Heart left ventricle (tissue), 16 donors: ENCODE measurements at places on chromosomes 11 and 22.
A peak's percentile ranks its signal among the peaks of the same experiment; 100 is the strongest.

DNA sequence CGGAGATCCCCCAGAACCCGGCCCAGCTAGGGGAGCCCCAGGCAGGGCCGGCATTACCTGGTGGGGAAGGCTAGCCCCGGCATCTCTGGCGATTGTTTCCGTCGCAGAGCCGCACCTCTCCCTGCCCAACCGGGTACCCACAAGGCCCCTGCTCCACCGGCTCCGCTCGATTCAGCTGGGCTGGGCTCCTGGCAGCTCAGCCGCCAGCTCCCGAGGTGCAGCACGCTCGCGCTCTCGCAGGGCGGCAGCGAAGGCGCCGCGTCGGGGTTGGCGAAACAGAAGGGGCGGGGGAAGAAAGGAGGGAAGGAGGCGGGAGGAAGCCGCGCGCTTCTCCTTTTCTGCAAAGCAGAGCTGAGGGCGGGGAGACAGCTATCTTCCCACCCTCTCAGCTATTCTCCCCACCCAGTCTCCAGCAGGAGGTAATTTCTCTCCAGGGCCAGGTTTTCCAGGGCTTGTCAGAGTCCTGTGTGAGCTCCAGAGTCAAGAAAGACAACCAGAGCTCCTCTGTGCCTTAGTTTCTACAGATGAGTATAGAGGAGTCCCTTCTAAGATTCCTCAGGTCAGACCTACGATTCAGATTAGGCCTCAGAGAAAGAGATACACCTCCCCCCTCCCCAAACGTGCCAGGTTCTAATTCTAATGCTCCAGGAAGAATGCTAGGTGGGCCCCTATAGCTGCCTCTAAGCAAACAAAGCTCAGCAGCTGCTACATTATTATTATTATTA lies 62.0 kb downstream of the PAK1 start:
- peak; percentile 86 for DNase-seq

DNA sequence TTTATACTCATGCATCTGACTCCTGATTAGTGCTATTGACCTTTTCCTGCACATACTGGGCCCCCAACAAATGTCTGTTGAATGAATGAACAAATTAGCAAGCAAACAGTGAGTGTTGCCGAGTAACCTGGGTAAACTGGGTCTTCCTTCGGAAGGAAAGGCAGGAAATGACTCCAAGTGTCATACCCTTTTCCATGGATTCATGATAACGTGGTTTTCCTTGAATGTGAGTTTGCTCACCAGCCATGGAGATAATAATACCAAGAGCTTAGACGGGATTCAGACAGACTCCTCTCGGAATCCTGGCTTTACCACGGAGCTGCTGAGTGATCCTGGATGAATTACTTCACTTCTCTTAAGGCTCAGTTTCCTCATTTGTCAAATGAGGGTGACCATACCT lies 16.7 kb downstream of the TECTA start:
- DNase-seq: no peak

- no peak for DNase-seq
These were observed 138.5 kb upstream of the CTSC start for GRCh38 chr11:88475991-88476418.

DNA sequence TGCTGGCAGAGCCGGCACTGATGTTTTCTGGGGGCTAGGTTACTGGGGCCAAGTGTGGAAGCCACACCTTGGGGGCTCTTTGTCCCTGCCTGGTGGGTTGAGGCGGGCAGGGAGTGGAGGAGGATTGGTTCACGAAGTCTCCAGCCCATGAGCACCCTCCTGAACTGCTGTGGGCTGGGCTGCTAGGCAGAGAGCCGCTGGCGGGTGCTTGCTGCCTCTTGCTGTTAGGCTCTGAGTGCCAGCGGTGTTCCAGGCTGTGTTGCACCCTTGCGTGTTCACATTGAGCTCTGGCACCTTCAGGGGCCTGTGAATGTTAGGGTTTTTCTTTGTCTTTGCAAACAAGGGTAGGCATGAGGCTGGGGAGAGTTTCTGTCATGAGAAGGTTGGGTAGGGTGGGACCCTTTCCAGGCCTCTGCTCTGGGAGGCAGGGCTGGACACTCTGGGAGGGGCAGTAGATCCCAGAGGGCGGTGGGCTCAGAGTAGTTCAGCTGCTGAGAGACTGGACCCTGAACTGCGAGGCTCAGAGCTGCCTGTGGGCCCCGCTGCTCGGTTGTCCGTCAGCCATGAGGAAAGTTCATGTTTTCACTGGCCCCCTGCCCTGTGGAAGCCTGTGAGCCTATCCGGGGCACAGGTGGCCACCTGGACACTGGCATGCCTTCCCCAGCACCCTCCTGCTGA lies 24.0 kb upstream of the TMEM191C start:
- no peak for DNase-seq

- no peak for DNase-seq
These were observed 53.8 kb upstream of the DRD2 start for GRCh38 chr11:113528982-113529381.

- DNase-seq: no peak
These were observed 76.1 kb upstream of the LIN7C start for GRCh38 chr11:27582621-27583020.

DNA sequence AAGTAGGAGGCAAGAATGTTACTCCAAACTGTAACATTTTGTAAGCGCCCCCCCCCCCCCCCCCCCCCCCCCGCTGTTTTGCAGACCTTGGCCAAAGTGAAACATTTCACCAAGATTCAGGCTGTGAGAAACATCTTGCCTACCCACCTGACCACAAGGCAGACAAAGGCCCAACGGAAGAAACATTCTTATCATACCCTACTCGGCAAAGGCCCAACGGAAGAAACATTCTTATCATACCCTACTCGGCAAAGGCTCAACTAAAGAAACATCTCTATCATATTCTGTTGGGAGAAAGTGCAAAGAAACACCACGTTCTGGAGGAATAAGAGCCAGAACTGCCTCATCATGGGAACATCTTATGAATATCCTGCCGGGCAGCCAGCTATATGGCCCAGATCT lies 117.1 kb downstream of the JRKL start:
- DNase-seq: no peak

DNA sequence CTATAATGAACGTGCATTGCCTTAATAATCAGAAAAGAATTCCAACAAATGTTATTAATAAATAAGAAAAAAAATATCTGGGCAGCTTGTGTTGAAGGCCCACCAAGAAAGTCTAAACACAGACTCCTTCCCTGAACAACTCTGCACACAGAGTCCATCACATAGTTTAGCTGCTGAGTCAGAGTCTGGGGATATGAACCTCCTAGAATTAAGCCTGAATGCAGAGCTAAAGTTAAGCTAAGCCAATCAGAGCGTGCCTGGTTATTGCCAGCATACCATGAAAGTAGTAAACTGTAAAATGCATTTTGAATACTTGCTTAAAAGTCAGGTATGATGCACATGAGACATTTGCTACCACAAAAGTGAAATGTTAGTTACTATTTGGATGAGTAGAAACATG lies 25.6 kb upstream of the TENM4 start:
- no peak for DNase-seq

DNA sequence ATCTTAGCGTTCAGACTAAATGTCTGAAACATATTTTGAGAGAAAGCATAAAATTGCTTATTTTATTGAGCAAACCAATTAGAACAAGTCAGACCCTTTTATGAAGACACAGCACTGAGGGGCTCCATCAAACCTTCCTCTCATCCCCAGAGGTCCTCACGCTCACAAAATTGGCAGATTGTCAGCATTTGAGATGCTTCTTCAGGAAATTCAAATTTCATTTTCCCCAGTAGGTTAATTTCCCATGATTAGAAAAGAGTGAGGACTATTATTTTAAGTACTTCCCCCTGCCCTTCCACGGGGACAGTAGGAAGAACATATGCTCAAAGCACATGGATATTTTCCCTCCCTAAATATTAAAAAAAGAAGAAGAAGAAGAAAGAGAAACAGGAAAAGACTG lies 851.8 kb downstream of the BRD1 start:
- no peak for DNase-seq
